ENCODE measurements at places on chromosomes 2 and 18.

DNA sequence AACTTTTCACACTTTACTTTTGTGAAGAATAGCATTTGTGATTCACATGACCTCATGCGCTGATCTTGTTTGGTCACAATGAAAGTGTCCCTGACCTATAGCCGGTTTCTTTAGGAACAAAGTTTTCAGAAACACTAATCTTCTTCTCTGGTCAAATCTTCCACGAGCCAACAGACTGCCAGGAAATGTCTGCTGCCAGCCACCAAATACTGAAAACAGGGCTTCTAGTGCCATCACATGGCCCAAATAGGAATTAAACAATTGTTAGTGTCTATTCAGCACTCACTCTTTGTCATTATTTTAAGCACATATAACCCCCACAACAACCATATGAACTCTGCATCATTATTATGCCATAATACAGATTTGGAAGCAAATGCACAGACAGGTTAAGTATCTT lies 286.5 kb upstream of the SYT4 start:
- no peaks in the 10 kb centered on the region for H3K36me3 ChIP-seq
- H3K4me3 ChIP-seq = no peak overlapping the region
- H3K27me3 ChIP-seq = no peaks in the 10 kb centered on the region
- DNase-seq = peak; percentile 26
- H3K27ac ChIP-seq = no peak overlapping the region

- no peaks in the 10 kb centered on the region for H3K36me3 ChIP-seq
- H3K4me3 ChIP-seq = no peak overlapping the region
- H3K4me1 ChIP-seq = no peaks in the 10 kb centered on the region
- no peak overlapping the region for H3K27ac ChIP-seq
Observed at GRCh38 chr18:1595195-1595594, 690.5 kb downstream of the ADCYAP1 start.

DNA sequence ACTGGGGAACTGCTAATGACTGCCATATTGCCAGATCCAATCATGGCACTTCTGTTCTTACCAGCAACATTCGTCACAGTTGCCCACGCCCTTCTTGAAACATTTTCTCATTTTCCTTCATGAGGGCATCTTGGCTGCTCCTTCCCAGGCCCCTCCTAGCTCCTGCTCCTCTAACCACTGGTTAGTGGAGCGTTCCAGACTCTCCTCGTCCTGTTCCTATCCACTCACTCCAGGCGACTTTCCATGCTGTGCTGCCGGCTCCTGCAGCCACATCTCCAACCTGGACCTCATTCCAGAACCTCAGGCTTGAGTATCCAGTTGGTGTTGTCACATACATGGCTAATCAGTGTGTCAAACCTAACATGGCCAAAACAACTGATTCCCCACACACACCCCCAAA lies 1.3 kb upstream of the ADI1 start:
- H3K27ac ChIP-seq = no peak overlapping the region
- peaks cover 33% of the 10 kb centered on the region for H3K4me1 ChIP-seq
- H3K27me3 ChIP-seq = peaks cover 2% of the 10 kb centered on the region
- no peak for DNase-seq

GRCh38 chr18:25826823-25827222 lies 263.6 kb downstream of the SS18 start:
- no peak for DNase-seq
- H3K4me1 ChIP-seq = peaks cover 60% of the 10 kb centered on the region
- no peak overlapping the region for H3K27ac ChIP-seq
- no peak overlapping the region for H3K4me3 ChIP-seq

All from nephron progenitor cell (in vitro differentiated cells).